Effector memory CD4-positive, alpha-beta T cell (primary cell): ENCODE measurements at places on chromosomes 2 and 18.

- no peak for DNase-seq
Measured at GRCh38 chr2:102788885-102789260, 27.0 kb downstream of the TMEM182 start.

DNA sequence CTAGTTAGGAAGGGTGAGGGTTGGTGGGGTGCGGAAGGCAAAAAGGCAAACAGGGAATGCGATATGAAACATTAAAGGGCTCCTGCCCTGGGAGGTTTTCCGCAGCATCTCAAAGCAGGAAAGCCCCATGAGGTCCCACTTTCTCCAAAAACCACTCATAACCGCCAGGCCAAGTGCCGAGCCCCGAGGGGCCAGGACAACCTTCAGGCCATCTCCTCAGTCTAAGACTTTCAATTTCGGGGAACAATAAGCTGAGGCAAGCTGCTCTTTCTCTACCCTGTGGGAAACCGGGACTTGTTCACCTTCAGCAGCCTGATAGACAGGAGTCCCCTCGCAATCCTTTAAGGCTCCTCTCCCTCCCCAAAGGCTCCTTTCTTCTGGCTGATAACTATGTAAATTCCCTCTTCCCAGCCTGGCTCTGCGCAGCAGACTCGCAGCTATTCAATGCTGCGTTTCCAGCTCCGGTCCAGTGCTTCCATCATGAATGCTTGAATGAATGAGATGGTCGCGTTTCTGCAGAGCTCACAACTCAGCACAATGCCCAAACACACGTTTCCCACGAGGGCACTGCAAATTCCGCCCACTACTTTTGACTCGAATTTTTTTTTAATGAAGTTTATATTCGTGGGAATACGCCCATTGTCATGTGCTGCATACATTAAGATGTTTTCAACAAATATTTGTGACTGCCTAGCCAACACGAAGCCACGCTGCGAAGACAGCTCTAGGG, 1.4 kb downstream of the LAMA1 start:
- no peak for DNase-seq

GRCh38 chr2:172062402-172063004, 22.8 kb upstream of the DLX1 start:
- no peak for DNase-seq

DNA sequence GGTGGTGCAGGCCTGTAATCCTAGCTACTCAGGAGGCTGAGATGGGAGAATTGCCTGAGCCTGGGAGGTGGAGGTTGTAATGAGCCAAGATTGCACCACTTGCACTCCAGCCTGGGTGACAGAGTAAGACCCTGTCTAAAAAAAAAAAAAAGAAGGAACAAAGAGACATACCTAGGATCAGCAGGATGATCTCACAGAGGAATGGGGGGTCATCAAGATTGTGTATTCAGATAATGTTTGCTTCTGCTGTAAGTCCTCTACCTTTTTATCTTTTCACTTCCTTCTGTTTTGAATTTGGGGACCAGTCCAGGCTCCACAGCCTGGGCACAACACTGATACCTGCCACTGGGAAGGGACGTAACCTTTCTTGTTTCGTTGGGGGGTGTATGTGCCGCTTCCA, 53.2 kb downstream of the MAP4K4 start:
- no peak for DNase-seq

- no peak for DNase-seq
Measured at GRCh38 chr18:54229421-54230059, 5.1 kb upstream of the MBD2 start.

DNA sequence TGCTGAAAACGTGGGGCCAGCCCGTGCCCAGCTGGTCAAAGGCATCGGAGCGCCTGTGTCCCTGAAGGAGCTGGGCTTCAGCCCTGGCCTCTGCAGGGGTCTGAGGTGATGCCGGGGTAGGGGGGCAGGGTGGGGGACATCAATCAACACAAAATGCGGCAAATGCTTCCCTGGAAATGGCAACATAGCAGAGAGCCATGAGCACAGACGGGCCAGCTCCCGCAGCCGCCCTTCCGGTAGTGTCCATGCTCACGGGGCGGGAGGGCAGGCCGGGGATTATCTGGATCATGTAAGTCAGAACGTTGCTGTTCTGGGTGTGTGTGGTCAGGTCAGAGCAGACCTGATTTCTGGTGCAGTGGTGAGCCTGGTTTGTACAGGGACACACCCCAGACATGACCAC, 56.5 kb upstream of the TWIST2 start:
- no peak for DNase-seq

DNA sequence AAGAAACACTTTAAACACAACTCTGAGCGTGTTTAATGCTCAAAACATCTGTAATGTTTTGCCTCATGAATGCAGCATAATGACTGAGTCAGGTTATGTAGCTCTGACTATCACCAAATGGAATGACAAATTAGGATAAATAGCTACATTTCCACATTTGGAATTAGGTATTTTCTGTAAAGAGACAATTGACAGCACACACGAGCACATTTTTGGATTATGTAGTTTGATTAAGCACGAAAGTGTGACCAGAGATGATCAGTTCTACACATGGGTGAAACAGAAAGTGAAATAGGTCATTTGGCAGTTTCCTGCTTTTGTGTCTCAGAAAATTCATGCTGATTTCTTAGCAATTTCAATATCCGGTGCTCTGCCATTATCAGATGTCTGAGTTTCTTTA, 29.0 kb downstream of the LPIN1 start:
- DNase-seq: no peak

GRCh38 chr2:46296216-46296839, 879 bp upstream of the EPAS1 start:
- DNase-seq: no peak

DNA sequence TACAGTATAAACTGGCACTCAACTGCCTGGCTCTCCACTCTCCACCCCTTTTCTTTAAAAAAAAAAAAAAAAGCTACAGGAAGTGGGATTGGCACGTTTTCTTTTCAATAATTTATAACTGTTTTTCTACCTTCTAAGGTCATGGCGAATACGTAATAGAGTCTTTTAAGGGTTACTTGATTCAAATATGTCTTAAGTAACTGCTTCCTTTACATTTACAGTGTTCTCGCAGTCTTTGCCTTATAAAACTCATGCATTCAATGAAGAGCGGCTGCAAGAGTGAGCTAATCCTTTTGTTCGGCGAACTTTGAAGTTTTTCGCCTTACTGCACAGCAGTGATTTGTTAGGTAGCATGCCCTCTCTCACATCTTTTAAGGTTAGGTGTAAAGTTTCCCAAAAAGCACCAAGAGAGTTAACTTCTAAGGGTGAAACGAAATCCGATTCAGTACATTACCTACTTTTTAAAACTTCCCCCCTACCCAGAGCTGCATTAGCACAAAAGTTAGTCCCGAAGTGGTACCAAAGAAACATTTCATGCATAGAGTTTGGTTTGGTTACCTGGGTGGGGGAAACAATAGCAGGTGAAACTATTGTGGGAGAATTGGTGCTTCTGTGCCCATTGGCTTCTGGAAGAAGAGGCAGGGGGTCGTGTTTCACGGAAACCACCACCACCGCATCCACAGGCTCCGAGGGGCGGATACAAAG, 2.0 kb downstream of the KCTD1 start:
- no peak for DNase-seq

GRCh38 chr2:70895998-70896764, 39.5 kb upstream of the ATP6V1B1 start:
- no peak for DNase-seq

GRCh38 chr18:26497866-26498265, 50.5 kb downstream of the KCTD1 start:
- no peak for DNase-seq

GRCh38 chr2:177201919-177202346, 10.7 kb upstream of the HNRNPA3 start:
- no peak for DNase-seq

DNA sequence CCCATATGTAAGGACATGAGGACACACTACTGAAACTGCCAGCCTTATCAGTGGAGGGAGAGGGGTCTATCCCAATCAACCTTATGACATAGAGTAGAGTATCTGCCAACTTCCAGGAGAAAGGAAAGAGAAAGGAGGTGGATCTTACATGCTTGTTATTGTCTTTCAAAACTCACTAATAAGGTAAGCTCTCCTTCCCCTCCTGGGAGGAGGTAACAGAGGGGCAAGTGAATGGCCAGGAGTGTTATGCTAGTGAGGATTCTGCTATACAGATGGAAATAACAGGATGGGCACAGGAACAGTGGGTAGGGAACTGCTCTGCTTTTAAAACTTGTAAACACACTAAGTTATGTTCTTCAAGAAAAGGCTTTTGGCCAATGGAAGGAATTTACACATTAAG, 1020.1 kb downstream of the TDRD15 start:
- DNase-seq: no peak

DNA sequence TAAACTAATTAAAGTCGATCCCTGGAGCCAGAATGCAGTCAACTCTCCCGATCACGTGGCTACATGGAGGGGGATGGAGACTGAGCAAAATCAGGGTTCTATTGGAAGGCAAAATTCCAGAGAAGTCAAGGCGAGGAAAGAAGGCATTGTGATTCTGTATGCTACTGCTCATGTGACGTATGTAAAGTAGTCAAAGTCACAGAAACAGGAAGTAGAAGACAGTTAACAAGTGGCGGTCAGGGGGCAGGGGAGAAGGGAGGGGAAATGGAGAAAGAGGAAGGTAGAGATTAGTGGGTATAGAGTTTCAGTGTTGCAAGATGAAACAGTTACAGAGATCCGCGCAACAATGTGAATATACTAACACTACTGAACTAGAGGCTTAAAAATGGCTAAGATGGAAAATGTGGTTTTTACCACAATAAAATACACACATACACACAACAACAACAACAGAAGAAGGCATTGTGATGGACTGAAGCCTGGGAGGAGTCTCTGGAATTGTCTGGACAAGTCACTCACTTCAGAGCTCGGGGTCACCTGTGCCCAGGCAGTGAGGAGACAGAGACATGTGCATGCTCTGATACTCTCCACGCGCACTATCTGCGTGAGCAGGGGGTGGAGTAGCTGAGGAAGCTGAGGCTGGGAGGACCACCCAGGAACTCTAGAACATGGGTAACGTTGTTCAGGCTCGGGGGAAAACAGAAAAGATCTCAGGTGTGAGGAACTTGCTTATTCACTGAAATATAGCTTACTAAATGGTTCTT, 89.9 kb upstream of the CDCA7 start:
- no peak for DNase-seq

DNA sequence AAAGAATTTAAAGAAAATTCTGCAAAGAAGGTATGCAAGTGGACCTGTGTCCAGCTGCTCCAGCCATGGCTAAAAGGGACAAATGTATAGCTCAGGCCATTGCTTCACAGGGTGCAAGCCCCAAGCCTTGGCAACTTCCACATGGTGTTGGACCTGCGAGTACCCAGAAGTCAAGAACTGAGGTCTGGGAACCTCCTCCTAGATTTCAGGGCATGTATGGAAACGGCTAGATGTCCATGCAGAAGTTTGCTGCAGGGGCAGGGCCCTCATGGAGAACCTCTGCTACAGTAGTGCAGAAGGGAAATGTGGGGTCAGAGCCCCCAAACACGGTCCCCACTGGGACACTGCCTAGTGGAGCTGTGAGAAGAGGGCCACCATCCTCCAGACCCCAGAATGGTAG, 284.0 kb upstream of the RAB6C start:
- no peak for DNase-seq

- no peak for DNase-seq
Measured at GRCh38 chr2:145157036-145157675, 637.2 kb upstream of the ZEB2 start.

DNA sequence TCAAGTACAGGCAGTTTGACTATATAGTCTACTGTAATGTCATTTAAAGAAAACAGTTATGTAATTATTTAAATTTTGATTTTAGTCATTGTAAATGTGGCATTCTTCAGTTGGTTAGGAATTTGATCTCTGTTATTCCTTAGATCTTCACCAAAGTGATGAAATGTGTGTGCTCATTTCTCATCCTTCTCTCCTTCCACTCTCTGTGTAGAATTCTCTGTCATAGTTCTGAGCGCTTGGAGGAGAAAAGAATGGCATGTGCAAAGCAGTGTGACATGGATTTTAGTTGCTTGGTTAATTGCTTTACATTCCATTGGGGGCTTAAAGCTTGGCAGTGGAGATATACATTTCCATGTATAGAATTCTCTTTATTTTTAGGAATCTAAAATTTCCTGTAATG, 14.8 kb downstream of the PIK3C3 start:
- DNase-seq: no peak

- DNase-seq: no peak
Measured at GRCh38 chr2:107336526-107336925, 450.6 kb upstream of the ST6GAL2 start.

DNA sequence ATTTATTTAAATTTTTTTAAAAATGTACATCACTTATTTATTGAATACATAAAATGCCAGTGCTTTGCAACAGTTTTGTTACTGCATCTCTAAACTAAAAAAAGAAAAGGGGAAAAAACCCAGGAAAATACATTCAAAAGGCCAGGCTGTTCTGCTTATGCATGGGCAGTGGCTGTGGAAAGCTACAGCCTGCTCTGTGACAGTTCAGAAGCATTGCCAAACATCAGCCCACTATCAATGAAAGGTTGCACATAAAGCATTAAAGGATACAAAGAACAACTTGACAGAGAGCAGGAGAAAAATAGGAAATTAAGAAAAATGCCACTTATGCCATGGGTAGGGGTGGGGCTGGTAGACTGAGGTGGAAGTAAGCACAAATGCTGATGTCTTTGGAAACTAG, 128.2 kb downstream of the FIGN start:
- no peak for DNase-seq

DNA sequence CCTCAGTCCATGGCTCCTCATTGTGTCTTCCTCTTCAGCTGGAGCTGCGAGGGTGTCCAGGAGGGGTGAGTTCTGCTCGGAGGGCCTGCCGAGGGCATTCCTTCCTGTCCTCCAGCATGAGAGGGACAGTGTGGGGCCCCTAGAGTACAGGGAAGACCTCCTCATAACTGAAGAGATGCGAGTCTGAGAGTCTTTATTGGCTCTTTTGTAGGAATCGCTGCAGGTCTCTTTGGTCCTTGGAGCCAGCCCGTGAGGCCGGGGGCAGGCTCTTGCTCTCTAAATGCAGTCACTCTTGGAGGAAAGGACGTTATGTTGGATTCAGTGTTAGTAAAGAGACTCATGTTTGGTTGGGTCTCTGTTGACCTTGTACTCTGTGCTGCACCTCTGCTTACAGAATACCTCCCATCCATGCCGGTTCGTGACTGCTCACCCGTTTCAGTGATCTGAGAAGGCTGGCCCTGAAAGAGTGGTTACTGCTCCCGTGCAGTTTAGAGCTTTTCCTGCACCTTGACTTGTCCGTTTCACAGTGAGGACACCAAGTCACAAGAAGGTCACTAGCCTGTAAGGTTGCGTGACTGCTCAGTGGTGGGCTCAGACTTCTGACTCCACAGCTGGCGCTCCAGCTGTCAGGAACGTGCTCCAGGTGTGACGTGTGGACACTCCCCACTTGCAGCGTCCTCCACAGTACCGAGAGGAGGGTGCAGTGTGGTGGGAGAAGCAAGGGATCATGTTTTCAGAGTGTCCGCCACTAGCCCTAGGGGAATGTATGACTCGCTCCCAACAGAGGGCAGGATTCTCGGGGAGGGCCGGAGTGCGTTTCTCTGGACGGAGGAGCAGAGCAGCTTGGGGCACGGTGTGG, 7.8 kb downstream of the ATG4B start:
- DNase-seq: no peak

DNA sequence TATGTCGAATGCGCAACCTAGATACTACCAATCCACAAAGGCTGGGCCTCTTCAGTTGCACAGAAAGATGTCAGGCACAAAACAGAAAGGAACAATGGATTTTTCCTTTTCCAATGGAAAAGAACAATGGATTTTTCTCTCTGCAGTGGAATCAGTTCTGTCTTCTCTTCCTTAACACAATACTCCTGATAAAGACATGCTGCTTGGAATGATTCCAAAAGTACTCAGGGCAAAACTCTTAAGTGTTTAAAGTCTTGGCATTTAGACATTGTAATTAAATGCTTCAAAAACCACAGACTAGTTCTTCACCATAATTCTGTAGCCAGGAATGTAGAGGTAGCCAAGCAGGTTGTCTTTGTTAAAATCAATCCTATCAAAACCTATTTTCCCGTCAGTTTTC, 46.7 kb upstream of the FLACC1 start:
- no peak for DNase-seq
